ENCODE measurements at places on chromosomes 3 and 15.

DNA sequence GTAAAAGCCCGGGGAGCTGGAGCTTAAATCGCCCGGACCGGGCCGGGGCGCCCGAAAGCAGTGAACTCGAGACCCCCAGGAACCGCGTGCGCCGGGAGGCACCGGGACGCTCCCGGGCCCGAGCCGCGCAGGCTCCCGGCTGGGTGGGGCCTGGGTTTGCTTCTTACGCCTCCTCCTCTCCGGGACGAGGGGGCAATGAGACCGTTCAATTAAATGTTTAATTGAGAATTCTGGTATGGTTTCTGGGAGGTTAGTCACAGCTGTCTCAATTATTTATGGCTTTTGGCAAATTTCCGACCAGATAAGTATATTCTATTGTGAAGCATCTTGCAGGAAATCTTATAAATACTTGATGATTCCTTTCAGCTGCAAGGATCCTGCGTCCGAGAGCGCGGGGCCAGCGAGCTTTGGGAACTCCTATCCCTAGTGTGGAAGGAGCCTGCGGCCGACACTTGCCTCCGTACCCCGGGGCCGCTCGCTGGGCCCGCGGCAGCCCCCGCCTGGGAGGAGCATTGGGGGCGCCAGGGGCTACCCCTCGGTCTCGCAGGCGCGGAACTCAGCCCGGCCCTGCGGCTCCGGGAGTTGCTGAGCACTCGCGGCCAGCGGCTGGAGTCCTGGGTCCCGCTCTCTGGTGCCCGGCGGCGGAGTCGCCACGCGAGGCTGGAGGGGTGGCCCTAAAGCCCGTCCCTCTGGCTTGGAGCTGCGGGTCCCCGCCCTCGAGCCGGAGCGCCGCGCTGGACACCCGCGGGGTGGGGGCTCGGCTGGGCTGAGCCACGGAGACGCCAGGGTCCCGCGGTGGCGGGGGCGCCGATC is 10.3 kb downstream of the ISL2 start:
- DNase-seq = no peak

DNA sequence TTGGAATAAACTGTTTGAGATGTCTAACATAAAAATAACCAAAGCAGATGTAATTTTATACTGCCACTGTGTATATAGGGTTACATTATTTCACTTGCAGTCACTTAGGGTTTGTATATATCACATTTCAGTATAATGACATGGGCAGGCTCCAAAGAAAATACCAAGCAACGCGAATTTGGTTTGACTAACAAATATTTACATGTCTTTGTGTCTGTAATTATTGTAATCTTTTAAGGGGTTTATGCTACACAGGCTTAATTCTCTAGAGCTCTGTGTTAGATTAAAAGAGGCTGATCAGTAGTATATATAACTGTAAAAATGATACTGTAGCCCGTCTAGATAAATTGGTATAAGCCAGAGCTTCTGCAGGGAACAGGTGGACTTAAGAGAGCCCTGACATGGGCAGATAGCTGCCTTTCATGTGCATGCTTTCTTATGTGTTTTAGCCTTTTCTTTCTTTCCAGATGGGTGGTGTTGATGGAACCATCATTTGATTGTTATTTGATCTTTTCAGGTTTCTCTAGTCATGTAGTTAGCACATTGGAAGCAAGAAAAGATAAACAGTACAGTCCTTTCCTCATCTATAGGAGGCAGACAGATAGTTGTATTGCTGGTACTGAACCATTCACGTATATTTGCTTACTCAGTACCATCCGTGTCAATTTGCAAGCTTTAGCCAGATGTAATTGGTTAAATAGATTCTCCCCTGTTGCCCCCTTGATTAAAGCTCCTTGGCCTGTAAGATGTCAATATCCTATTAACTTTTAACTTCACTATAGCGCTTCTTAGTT is 86.1 kb downstream of the GALK2 start:
- no peak for DNase-seq

- DNase-seq = no peak
Observed at GRCh38 chr3:180295811-180296210, 259.1 kb upstream of the PEX5L start.

DNA sequence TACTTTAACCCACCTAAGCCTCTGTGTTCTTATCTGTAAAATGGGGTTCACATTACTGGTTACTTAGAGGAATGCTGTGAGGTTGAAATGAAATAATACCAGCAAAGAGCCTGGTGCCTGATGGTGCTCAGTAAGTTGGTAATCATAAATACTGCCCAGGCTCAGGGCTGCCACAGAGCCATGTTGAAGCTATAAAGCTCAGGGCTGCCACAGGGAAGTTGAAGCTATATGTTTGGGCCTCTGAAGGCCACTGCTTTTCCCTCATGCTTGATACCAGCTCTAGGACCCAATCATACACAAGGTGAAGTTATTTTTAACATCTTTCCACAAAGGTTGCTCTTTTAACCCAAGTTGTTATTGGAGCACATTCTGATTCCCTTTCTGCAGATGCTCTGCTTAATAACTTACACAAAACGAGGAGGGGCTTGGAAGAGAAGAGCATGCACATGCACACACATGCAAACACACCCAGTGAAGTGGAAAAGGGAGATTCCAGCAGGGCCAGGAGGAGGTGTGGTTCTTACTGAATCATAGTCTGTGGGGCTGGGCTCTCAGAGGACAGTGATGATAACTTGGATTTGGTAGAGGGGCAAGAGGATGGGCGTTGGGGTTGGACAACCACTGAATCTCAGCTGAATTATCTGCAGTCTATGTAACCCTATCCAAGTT is 17.4 kb downstream of the PARP14 start:
- no peak for DNase-seq

- no peak for DNase-seq
Observed at GRCh38 chr3:188169830-188170455, 16.0 kb downstream of the LPP start.

DNA sequence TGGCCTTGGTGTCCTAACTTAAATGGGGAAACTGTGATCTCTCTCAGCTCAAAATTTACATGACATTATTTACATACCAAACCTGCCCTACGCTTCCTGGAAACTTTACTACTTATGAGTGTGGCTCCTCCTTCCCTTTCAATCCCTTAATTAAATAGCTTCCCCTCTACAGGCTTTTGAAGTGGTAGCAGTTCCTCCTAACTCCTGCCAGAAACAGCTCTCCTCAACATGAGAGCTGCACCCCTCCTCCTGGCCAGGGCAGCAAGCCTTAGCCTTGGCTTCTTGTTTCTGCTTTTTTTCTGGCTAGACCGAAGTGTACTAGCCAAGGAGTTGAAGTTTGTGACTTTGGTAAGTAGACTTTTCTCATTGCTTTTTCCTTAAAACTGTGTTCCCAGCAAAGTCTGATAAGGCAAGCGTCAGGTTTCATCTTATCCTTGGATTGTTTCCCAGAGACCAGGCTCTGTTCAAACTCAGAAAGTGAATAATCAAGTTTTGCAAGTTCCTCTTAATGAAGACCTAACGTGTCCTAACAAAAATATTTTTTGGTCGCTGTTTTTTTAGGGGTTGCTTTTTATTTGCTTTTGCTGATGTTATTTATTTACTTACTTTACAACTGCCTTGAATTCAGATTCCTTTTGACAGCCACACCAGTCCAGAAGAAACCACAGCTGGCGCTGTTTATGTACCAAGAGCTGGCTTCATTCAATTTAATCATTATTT is at the start of gene ACP3:
Gene ACP3, plus strand, starts transcription at position 179 of the 720 bp plus-strand sequence. Its CDS starts 50 bp downstream, at position 229.
- peak; percentile 92 for DNase-seq

- no peak for DNase-seq
Observed at GRCh38 chr3:167051421-167051820, 328.7 kb downstream of the ZBBX start.

- no peak for DNase-seq
Observed at GRCh38 chr3:39937315-39937714, 127.9 kb downstream of the MYRIP start.

DNA sequence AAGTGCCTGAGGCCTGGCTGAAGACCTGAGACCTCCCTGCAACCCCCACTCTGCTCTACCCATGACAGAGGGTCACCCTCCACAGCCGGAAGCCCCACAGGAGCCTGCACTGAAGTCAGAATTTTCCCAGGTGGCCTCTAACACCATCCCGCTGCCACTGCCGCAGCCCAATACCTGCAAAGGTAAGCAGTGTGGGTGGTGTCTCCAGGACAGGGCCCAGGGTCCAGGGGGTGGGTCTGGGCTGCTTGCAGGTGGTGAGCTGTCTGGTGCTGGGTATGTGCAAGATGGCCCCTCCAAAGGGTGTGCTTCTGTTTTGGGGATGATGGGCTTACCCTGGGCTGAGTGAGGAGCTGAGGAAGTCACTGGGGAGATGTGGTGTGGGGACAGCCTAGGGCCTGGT is 69.9 kb downstream of the FBLN2 start:
- DNase-seq = no peak

DNA sequence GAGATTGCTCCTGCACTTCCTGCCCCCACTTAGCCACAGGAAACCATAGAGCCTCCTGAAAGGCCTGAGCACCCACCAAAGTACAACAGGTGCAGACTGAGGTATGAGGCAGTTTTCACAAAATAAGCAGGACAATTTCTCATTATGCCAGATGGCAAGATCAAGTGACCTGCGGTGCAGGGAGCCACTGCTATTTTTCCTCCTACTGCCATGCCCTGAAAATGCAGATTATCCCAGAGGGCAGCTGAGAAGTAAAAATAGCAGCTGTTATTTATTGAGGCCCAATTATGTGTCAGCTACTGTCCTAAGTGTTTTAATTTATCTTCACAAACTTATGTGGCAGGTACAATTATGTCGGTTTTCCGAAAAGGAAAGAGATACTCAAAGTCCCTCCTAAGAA is 209.5 kb upstream of the ST8SIA2 start:
- no peak for DNase-seq

Data from NB4 (cell line).